IMR-90 (cell line): ENCODE measurements at places on chromosomes 6 and 20. TPM values are rescaled to one million over a fixed set of nuclear protein-coding genes. Genes with fewer than 3 reads are reported as not detected.

SUMO4 gene
- 1.9 and 2.2 TPM in 2 replicates for total RNA-seq

XKR7 gene
- not detected in 2 replicates for total RNA-seq

OPRL1 gene
- 0.28 and 0.36 TPM in 2 replicates for total RNA-seq

HLA-DMA gene
- 1.7 and 2.3 TPM in 2 replicates for total RNA-seq

SLC25A27 gene
- 0.28 TPM in 1 of 2 replicates, not detected in the other for total RNA-seq

RSPH9 gene
- total RNA-seq = under 0.01 and 0.18 TPM in 2 replicates

SMIM26 gene
- total RNA-seq = 42.8 and 49.2 TPM in 2 replicates
